ENCODE measurements at places on chromosomes 11 and 22.

DNA sequence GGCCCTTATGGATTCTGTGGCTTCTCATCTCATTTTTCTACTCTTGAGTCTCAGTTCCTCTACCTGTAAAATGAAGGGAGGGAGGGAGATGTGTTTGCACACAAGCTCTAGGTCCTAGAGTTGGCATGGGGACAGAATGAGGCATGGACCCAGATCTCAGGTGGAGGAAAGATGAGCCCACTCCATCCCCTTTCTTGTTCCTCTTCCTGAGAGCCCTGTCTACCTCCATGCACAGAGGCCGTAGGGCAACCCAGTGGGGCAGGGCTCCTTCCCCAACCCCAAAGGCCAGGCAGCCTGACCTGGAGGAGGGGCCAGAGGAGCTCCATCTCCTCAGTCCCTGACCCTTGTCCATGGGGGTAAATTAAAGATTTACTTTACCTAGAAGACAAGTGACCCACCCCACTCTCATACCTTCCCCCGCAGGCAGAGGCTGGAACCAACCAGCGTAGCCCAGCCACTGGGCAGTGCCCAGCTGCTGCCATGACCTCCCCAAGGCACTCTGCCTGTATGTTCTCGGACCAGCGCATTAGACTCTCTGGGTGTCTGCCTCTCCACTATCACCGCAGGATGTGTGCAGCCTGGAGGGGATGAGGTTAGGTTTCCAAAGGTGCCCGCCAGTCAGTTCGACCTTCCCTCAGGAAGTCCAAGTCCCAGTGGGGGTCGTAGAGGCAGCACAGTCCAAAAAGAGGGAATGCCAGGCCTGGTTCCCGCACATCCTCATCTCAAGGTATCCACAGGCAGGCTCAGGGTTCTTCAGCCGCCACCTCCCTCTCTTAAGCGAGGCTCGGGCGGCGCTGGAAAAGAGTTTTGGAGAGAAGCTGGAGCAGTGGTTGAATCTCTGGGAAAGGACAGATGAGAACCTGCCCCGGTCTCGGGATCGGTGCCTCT lies 3.0 kb downstream of the SMTN start:
- no peak for DNase-seq

DNA sequence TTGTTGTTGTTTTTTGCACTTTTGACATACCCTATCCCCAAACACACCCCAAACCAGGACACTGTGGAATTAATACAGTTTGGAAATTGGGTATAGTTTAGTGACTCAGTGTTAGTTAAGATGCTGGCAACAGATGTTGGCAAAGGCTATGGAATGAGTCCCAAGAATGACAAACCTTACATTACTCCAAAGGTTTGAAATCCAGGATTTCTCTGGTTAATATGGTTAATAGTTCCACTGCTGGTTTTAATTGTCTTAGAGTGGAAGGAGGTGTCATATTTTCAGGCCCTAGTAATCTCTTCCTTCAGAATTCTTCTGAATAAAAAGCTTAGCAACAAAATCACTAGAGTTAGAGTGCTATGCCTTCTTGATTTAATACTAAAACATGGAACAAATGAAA lies 775 bp downstream of the LPXN start:
- DNase-seq: no peak

- no peak for DNase-seq
These were observed 78.4 kb downstream of the ETS1 start for GRCh38 chr11:128508770-128509510.

- DNase-seq: no peak
These were observed 30.2 kb downstream of the UQCR10 start for GRCh38 chr22:29797351-29797750.

DNA sequence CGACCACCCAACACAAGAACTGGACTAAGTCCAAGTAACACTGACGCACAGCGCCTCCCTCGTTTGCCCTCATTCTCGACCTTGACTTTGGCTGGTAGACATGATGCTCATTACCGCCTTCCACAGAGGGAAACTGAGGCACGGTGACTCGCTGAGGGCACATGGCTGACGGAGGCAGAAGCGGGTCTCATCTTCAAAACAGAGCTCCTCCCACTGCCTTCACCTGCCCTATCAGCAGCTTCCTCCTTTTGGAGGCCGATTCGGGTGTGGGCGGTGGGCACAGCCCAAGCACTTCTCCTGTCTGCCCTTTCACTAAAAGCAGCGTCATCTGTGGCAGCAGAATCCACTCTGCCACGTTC lies 2.0 kb upstream of the KMT5B start:
- no peak for DNase-seq

DNA sequence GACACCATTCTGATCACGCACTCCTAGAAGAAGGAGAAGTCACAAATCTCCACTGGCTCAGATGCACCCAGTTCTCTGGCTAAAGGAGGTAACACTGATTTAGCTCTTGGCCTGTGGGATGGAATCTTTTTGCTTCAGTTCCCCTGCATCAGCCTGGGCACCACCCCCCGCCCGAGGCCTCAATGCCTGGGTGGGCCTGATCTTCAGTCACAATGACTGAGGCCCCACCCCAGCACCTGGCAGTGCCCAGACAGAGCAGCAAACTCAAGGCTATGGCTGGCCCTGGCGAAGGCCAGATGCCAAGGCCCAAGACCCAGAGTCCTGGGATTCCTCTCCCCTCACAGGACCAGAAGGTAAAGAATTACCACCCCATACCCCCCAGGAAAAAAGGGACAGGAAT lies 5.0 kb downstream of the CYB561A3 start:
- no peak for DNase-seq

- DNase-seq: no peak
These were observed 5.7 kb downstream of the AP2A2 start for GRCh38 chr11:931385-931784.

GRCh38 chr22:42171946-42172719 lies 41.5 kb upstream of the CYP2D6 start:
- DNase-seq: no peak

- no peak for DNase-seq
These were observed 23.4 kb upstream of the BDNF start for GRCh38 chr11:27723687-27724086.

GRCh38 chr11:64316672-64317324 lies 561 bp downstream of the TRMT112 start:
- DNase-seq: peak; percentile 77

- DNase-seq: no peak
These were observed 19.9 kb downstream of the TSKU start for GRCh38 chr11:76803023-76803422.

GRCh38 chr22:22614065-22614464 lies 30.3 kb upstream of the GGTLC2 start:
- no peak for DNase-seq

- no peak for DNase-seq
These were observed 883.9 kb downstream of the BRD1 start for GRCh38 chr22:48943567-48944432.
